ENCODE measurements at places on chromosomes 1 and 21.

- no peak for DNase-seq
Observed at GRCh38 chr1:167121375-167122120, 27.7 kb downstream of the STYXL2 start.

GRCh38 chr1:155250633-155251449 is 4.4 kb downstream of the ENTREP3 start:
- peak; percentile 91 for DNase-seq

GRCh38 chr1:211903490-211904245 is 73.1 kb upstream of the LPGAT1 start:
- DNase-seq = no peak

DNA sequence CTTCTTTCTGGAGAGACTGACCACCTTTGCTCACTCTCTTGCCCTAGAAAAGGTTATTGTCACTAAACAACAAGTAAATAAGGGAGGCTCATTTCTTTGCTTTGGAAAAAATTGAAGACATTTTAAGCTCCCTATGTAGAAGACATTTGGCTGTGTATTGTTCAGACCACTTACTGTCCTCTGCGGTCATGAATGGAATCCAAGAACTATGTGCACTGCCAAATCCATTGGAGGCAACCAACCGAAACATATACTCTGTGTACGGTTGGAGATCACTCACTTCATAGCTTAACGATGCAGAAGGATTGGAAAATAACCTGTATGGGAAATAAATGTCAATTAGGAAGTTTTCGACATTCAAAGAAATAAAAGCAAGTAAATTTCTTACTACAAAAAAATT is 332.8 kb downstream of the KCTD3 start:
- no peak for DNase-seq

GRCh38 chr1:53145942-53146708 is 3.7 kb upstream of the SLC1A7 start:
- no peak for DNase-seq

DNA sequence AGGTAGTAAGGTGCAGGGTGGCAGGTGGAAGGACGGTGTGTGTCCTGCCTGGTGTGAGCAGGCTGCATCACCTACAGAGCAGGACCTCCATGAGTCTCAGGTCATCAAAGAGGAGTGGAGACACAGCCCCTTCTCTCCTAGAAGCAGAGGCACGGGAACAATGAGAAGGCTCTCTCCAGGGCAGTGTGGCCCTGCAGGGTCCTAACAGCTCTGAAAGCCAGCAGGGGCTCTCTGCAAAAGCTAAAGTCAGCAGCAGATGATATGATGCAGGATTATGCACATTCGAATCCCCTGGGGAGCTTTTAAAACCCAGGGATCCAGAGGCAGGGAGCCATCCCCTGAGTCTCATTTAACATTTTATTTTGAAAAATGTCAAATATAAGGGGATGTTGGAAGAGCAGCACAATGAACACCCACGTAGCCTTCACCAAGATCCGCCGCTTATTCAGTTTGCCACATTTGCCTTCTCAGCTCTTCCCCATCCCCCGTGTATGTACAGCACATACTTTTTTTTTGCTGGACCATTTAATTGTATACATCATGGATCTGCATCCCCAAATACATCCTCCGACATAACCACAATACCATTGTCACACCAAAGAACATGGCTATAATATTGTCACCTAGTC is 88.1 kb downstream of the CNIH3 start:
- DNase-seq = no peak

- DNase-seq = peak; percentile 6
Observed at GRCh38 chr1:78045926-78046778, at the start of gene GIPC2. GIPC2 (plus strand) TSS chr1:78045966; CDS start chr1:78046095, 129 bp downstream.

GRCh38 chr1:109516872-109517271 is 7.3 kb upstream of the AMIGO1 start:
- no peak for DNase-seq

GRCh38 chr1:20439282-20439681 is 46.7 kb downstream of the CAMK2N1 start:
- no peak for DNase-seq

GRCh38 chr1:84758968-84759491 is 68.8 kb upstream of the SSX2IP start:
- no peak for DNase-seq

DNA sequence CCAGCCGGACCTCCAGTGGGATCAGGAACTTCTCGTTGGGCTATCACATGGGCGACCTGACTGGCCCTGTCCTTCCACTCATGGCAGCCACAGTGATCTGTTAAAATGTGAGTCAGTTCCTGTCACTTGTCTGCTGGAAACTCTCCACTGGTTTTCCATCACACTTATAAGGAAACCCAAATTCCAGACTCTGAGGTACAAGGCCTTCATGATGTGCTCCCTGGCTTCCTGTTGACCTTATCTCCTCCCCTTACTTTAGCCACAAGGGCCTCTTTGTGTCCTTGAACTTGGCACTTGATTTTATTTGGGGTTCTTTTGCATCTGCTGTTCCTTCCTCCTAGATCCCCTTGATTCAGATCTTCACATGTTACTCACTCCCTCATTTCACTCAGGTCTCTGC is 96.8 kb downstream of the TENT5C start:
- DNase-seq = no peak

- DNase-seq = no peak
Observed at GRCh38 chr1:205150651-205151428, 29.1 kb upstream of the RBBP5 start.

DNA sequence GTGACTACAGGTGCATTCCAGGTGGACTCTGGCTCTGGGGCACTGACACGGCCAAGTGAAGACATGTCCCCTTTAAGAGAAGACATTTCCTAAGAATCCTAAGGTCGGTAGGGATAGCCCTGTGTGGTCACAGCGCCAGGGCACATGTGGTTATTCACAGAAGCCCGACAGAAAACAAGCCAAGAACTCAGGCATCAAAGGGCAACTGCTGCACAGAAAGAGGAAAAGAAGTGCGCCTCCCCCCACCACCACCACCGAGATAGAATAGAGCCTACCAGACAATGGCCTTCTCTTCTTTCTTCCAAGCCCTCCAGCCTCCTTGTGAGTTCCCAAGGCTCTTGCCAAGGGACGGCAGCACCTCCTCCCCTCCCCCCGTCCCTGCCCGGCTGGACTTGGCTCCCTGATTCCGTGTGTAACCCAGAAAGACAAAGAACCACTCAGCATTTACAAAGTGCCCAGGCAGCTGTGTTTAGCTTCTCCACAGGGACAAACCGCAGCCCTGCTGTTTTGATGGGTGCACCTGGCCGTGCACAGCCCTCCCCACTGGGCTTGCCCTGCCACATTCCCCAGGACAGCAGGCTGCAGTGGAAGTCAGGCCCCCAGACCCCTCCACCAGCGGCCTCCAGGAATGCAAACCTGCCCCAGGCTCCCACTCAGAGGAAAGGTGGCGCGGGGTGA is 30.2 kb downstream of the TMPRSS2 start:
- DNase-seq = no peak

DNA sequence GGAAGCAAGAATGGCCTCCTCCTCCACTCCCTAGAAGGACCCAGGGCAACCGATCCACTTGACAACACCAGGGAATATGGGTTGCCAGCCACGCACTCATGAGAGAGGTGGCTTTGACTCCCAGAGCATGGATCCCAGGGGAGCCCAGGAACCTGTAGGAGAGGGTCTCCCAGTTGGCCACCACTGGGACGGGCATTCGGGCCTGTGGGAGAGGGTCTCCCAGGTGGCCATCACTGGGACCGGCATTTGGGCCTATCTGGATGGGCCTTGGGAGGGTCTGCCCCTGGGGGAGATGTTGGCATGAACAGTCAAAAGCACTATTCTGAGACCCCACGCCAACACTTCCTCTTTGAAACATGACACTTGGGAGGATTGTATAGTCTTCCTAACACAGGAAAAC is 565 bp downstream of the TFF1 start:
- DNase-seq = no peak

DNA sequence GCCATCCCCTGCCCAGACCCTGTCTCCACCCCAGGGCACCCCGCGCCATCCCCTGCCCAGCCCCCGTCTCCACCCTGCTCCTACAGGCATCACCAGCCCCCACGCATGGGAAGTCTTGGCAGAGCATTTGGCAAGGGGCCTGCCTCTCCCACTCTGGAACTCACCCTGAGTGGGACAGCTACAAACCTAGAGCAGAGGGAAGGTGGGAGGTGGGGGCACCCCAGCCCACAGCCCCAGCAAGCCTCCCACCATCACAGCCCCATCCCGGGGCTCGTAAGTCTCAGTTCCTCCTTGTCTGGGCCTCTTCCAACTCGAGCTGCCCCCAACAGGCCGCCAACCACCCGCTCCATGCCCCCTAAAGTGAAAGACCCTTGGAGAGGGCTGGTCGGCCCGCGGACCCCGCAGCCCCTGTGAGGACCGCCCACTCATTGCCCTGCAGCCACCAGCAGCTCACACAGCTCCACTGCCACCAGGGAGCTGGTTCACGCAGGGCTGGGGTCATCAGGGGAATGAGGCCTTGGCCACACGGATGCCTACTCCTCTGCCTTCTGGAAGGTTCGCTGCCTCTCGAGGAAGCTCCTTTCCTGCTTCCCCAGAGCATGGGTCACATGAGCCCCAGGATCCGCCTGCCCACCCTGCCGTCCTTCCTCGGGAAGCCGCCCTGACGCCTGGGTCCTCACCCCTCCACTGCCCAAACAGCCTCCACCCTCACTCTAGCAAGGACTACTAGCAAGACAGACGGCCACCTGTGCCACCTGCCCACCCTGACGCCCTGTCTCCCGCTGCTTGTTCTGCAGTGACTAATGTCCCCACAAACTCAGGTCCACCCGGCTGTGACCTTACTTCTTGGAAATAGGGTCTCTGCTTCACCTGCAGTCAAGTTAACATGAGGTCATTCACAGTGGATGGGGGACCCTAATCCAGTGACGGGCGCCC is 14.4 kb downstream of the MEGF6 start:
- DNase-seq = no peak

All from stimulated activated CD8-positive, alpha-beta memory T cell treated with anti-CD3 and anti-CD28 coated beads, Interleukin-15, amount 100 ng/mL, for 48 hours (primary cell).